ENCODE measurements at places on chromosomes 3 and 15. TPM values are rescaled to one million over a fixed set of nuclear protein-coding genes. Genes with fewer than 3 reads are reported as not detected.

ACTC1 gene
- total RNA-seq = 0.27 TPM

ASB14 gene
- total RNA-seq = not detected

VWA5B2 gene
- total RNA-seq = 0.38 TPM

MESP1 gene
- total RNA-seq = 1.1 TPM

LAMB2 gene
- total RNA-seq = 114 TPM

IL17RD gene
- total RNA-seq = 1.8 TPM
